EH (cell line): ENCODE measurements at places on chromosomes 2 and 18.

- DNase-seq: no peak
These were observed 74.4 kb upstream of the UGP2 start for GRCh38 chr2:63767307-63767706.

- DNase-seq: no peak
These were observed 261.7 kb upstream of the HDAC4 start for GRCh38 chr2:239662413-239663120.

DNA sequence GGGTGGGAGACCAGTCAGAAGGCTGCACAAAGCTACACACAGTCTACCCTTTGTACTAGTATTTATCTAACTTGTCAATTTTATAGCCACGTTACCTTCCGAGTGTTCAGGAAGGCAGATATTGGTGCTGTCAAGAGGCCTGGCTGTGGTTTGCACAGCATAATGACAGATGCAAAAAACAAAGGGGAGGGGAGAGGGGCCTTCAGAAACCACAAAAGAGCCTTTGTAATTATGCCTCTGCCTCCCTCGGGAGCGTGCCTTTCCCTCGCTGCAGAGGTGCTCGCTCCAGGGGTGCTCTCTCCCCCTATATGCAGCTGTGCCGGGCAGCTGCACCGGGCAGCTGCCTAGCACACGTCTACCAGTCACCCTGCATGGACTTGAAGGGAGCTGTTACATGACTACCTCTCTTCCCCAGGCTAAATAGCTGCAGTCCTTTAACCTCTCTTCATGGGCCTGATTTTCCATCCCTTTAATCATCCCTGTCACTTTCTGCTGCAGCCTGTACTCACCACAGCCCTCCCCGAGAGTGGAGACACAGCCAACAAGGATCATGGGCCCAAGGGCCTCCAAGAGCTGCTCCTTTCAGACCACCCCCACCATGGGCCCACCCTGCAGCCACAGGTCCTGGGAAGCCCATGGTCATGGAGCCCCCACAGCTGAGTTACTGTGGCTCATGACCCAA lies 168.4 kb upstream of the PKDCC start:
- no peak for DNase-seq

DNA sequence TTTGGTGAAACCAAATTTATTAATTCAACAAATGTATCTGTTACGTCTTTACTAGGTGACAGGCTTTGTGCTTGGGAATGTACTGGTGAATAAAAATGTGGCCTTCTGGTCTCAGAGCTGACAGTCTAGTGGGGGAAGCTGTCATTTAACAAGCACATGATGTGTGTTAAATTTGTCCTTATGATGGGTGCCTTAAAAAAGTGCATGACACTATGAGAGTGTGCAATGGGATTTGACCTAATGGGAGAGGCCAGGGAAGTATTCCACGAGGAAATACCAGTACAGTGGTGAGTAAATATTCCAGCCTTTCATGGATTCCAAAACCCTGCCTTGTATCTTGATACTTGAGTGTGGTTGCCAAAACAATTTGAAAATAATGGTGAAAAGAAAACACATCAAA lies 308.9 kb downstream of the PLCL1 start:
- DNase-seq: no peak

- peak; percentile 11 for DNase-seq
These were observed 11.9 kb downstream of the STON1 start for GRCh38 chr2:48541666-48542389.

DNA sequence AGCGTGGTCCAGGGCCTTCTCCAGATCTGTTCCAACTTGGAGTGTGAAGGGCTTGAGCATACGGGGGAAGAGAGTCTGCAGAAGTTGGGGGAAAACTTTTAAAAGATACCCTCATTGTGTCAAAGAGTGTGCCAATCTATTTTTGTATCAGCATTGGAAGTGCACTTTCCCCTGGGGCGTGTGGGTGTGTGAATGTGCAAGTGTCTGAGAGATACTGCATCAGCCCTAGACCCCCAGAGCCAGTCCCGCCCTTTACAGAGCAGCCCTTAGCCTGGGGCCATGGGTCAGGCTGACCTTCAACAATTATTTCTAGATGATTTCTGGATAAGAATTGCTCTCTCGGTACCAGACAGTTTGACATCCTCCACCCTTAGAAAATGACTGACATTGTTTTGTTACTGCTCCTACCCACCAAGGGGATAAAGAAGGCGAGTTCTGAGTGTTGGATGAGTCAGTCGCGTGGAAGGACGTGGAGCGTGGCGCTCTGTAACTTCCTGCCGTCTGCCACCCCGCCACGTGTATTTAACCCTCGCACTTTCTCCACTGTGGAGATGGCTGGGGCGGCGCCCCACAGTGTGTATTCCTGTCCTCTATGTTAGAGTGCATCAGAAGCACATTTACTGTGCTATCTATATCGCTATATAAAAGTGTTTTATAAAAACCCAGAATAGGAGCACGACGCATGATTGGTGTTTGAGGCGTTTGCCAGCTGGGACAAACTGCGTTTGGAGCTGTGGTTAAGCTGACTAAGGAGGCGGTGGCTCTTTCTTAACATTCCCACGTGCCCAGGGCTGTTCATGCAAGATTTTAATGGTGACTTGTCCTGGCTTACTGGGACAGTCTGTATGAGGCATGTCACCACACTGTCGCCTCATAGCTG lies 122.6 kb downstream of the CABLES1 start:
- peak; percentile 72 for DNase-seq

- DNase-seq: no peak
These were observed 10.3 kb upstream of the INO80C start for GRCh38 chr18:35508030-35508429.

GRCh38 chr2:23379220-23379695 lies 5.7 kb upstream of the KLHL29 start:
- no peak for DNase-seq

DNA sequence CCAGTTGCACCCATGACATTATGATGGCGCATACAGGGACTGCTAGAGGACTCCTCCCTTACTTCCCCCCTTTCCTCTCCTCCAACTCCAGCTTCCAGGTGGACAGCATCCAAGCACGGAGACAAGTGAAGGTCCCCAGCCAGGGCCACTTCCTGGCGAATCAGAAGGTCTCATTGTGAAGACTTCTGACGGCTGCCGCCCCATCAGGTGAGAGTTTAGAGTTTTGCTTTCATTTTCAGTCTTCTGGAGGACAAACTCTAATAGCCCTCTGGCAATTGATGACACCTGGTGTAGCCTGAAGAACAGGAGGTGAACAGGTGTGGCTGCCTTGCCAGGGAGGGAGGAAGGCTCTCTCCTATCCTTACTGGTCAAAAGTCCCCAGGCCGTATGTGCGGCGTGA lies 77.3 kb upstream of the KCNH7 start:
- no peak for DNase-seq

GRCh38 chr2:47456851-47457250 lies 53.9 kb downstream of the MSH2 start:
- DNase-seq: no peak

DNA sequence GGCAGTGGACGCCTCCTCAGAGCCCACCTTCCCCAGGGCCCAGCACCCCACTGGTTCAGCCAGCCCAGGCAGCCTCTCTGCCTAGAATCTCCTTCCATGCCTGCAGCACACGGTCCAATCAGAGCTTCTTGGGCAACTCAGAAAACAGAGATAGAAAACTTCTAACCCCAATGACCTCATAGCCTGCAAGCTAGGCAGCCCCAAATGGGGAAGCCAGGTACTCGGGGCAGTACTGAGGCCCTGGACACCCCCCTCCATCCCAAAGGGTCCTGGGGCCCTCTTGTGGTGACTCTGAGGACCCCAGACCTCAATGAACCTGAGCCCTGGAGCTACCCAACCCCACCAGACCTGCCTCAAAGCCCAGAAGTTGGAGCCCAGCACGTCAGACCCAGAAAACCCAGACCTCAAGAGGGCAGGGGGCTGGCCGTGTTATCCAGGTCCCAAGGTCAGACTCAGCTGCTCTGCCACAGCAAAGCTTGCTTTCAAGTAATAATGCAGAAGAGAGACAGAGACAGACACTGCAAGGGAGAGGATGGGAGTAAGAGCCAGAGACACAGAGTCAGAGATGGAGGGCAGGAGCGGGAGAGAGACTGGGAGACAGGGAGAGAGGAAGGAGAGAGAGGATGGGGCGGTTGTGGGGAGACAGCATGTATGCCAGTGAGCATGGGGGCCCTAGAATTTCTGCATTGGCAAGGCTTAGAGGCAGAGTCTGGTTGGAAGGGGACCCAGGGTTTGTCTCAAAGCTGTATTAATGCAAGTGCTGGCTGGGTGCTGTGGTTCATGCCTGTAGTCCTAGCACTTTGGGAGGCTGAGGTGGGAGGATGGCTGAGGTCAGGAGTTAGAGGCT lies 28.2 kb downstream of the SERTAD2 start:
- DNase-seq: no peak

DNA sequence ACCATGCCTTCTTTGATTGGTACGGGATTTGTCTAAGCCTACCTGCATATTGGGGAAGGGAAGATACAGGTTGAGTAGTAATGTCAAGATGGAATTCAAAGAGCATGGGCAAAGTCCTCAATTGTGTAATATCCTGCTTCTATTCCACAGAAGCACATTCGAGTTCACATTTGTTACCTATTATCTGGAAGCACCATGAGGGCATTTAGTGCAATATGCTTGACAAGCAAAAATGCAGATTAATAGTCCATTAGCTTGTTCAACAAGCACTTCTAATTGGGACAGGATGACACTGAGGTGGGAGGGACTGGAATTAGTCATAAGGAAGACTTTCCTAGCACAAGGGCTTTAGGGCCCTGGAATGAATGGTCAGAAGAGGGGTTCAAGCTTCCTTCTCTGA lies 40.5 kb downstream of the MYO5B start:
- no peak for DNase-seq

DNA sequence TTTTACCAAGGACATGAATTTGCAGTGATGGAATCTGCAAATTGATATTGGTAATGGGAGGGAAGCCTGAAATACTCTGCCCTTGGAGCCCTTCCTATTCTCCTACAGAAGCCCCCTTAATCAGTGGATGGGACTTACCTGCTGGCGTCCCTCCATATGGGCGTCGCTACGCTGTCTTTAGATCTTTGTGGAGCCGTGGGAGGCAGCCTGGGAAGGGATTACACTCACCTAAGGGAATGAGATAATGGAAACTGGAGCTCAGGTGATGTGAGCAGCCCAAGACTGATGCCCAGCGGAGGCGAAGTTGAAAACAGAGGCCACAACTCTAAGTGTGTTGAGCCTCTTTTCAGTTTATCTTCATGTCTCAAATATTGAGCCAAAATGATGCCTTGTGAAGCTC lies 306.6 kb downstream of the MYCN start:
- DNase-seq: no peak

GRCh38 chr2:137659616-137660015 lies 304.7 kb upstream of the HNMT start:
- DNase-seq: peak; percentile 4

- DNase-seq: no peak
These were observed 312.0 kb downstream of the GPD2 start for GRCh38 chr2:156748221-156748620.

DNA sequence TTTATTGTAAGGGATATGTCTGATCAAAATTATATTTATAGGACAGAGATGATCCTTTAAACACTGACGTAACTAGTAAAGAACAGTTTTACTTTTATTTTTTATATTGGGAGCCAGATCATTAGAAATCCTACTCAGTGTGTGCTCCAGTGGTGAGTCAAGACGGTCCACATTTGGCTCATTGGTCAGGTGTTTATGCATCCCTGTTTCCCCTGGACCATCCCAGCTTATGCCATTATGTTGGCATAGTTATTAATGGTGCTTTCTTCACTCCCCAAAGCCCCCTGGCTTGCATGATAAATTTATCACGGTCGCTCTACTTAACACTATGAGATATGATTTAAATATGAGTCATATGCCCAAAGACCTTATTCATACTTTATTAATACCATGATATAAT lies 293.4 kb downstream of the XIRP2 start:
- DNase-seq: no peak

GRCh38 chr2:133755480-133756300 lies 187.4 kb upstream of the NCKAP5 start:
- peak; percentile 99 for DNase-seq

GRCh38 chr2:106158131-106158530 lies 36.0 kb downstream of the UXS1 start:
- DNase-seq: no peak

DNA sequence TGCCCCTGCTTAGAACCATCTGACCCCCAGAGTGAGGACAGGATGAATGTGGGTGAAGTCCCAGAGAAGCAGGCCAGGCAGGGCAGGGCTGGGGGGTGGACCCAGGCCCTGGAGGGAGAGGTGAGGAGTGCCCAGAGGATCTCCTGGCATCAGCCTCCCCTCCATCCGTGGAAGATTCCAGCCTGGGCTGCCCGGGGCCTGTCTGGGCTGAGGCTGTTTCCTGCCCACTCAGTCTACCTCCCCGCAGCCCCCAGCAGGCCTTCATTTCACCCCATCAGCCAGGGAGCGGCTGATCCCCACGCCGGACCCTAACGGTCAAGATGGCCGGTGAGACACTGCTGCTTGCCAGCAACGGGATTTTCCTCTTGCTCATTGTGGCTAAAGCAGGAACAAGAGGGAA lies 35.3 kb upstream of the OTOF start:
- DNase-seq: no peak

DNA sequence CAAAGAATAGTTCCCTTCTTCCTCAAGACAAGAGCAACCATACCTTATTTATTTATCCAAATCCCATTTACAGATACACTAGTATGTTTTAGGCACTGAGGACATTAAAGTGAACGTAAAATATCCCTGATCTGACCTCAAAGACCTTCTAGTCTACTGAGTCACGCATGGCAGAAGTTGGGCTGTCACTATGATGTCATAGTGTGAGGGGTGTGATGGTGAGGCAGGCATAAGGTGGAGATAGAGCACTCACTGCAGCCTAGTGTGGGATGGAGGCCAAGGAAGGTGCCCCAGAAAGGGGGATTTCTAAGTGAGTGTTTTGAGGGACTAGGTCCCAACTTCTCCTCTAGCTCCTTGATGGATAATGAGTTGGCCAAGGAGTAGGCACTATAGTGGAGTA lies 249.5 kb upstream of the SKOR2 start:
- no peak for DNase-seq

DNA sequence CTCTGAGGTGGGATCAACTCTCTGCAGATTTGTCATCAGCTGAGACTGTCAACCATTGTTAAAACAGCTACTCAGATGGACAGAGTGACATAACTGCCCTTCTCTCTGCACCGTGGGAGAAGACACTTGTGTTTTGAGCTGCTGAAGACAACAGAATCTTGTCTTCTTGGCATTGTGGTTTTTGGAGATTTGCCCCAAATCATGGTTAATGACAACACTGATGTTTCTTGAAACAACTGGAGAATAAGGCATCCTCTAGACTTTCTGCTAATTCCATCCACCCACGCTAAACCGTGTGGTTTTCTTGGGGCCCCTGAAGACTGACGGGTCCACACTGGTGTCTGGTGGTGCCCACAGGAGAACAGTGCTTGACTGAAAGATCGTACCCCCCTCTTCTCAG lies 39.5 kb downstream of the SH3BP4 start:
- DNase-seq: peak; percentile 34
